ENCODE measurements at places on chromosomes 7 and 10.

DNA sequence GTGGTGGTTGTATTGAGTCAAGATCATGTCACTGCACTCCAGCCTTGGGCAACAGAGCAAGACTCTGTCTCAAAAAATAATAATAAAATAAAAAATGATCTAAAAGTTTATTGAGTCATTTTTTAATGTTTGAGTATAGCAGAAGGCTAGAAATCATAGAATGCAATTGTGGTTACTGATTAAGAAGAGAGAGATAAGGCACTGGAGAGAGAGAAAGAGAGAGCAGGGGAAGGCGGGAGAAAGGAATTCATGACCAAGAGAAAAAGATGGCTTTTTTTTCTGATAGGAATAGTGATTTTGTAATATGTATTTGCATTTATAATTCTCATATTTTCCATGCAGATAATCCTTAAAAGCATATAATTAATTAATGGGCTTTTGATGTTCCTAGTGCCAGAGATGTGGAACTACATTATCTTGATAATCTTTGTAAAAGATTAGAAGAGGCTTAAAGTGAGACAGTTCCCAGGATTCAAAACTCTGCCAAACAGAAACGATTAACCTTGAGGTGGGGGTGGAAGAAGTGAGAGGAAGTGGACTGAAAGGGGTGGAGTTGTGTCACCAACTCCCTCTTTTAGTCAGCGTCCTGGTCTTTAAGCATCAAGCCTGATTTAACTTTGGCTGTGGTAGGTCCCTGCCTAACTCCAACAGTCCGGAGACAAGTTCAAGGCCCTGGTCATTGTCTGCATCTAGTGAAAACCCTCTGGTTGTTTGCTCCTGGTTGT is 76.2 kb downstream of the CHN2 start:
- peak; percentile 50 for DNase-seq

- no peak for DNase-seq
Observed at GRCh38 chr7:26696161-26696560, 168.2 kb downstream of the SKAP2 start.

DNA sequence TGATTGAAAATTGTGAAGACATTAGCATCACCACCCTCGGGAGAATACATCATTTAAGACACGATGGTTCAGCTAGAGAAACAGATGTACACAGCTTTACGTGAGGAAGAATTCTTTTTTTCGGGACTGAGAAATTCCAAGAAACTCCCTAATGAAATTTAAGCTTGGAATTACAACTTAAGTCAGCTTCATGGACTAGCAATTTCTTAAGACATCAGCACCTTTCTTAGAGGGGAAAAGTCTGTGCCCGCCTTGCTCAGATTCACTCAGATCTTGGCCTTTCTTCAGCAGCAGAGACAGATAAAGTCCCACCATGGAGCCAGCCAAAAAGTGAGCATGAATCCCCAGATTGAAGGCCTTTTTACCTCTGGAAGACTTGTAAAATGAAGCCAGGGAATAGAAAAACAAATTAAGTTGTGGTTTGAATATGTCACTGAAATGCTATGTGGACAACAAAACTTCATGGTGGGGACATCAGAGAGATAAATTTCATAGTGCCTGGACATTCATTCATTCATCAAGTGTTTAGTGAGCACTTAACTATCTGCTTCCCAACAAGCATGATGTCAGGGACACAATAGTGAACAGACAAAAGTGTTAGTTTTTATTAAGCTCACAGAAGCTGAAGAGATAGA is 32.1 kb downstream of the PRKG1 start:
- DNase-seq: no peak

- no peak for DNase-seq
Observed at GRCh38 chr7:151843181-151843580, 33.7 kb downstream of the PRKAG2 start.

- DNase-seq: no peak
Observed at GRCh38 chr10:26831936-26832335, 28.8 kb downstream of the ABI1 start.

- DNase-seq: no peak
Observed at GRCh38 chr7:3560495-3560894, 259.4 kb downstream of the SDK1 start.

- no peak for DNase-seq
Observed at GRCh38 chr7:29463504-29464158, 100.0 kb upstream of the PRR15 start.

GRCh38 chr7:100089458-100090196 is 858 bp downstream of the COPS6 start:
- no peak for DNase-seq

DNA sequence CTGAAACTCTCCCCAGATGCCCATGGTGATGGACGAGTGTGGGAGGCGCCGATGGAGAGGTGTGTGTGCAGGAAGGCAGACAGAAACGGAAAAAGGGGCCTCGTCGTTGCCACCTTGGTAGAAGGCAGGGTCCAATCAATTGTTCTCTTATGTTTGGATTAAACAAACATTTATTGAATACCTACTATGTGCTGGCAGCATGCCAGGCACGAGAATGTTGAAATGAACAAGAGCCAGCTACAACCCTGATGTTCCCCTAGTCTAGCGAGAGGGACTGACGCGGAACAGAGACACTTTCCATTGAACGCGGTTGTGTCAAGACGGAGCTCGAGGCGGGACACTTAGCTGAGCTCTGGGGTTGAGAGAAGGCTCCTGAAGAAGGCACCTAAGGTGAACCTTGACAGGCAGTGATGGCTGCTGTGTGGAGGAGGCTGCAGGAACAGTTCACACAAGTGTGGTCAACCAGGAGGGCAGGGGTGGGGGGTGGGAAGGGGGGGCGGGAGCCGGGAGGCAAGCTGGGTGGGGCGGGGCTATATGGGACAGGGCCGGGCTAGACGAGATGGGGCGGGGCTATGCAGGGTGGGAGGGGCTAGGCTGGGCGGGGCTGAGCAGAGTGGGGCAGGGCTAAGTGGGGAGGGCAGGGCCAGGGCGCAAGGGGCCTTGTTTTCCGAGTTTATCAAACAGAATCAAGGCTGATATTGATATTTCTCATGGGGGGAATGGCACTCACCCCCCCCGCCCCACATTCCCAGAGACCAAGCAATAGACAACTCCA is 181.0 kb downstream of the GATA3 start:
- DNase-seq: no peak

Measured in suppressor macrophage (primary cell).